HT-29 (cell line): ENCODE measurements at places on chromosomes 6 and 20.
A peak's percentile ranks its signal among the peaks of the same experiment; 100 is the strongest.

DNA sequence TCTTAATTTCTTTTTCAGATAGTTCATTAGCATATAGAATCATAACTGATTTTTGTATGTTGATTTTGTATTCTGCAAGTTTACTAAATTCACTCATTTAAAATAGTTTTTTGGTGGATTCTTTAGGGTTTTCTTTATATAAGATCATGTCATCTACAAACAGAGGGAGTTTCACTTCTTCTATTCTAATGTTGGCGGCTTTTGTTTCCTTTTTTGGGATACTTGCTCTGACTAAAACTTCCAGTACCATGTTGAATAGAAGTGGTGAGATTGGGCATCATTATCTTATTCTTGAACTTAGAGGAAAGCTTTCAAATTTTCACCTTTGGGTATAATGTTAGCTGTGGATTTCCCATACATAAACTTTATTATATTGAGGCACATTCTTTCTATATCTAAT lies 296.9 kb downstream of the BCKDHB start:
- no peak for DNase-seq

- DNase-seq: no peak
Observed at GRCh38 chr6:124604719-124605118, 357.5 kb upstream of the RNF217 start.

DNA sequence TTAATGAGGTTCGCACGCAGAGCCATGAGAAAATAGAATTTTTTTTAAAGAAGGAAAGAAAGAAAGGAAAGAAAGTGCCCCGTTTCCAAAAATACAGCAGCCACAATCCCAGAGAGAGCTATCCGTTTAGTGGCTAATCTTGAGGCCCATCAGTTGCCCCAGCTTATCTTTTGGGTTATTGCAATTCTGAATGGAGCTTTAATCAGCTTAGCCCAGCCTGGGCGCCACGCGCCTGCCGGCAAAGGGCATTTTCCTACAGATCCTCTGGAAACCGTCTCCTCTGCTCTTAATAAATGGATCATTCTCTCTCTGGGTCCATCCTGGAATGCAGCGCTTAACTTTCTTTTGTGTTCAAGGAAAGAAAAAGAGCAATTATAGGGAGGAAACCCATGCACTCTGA lies 413.3 kb downstream of the MAFB start:
- no peak for DNase-seq

DNA sequence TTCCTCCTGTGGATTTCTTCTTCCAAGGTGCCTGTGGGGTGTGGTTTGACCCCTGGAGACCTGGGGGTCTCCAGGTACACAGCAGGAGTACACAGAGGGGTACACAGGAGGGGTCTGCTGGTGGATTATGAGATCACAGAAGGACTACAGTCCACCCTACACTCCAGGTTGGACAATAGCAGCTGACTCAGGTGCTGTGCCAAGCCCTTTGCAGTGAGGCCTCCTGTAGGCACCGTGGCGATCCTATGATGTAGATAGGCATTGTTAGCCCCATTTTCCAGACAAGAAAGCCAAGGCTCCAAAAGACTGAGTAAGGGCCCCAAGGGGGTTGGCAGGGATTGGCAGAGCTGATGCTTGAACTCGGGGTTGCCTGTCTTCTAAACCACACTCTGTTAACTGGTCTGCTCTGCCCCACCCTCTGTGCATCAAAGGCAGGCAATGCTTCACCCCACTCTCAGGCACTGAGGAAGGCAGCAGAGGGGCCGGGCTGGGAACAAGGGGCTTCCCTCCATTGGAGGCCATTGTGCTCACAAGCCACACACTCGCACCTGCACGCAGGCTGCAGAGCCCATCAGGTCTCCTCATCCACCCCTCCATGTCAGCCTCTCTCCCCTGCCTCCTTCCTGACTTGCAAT lies 77.5 kb upstream of the SIRPA start:
- DNase-seq: no peak

DNA sequence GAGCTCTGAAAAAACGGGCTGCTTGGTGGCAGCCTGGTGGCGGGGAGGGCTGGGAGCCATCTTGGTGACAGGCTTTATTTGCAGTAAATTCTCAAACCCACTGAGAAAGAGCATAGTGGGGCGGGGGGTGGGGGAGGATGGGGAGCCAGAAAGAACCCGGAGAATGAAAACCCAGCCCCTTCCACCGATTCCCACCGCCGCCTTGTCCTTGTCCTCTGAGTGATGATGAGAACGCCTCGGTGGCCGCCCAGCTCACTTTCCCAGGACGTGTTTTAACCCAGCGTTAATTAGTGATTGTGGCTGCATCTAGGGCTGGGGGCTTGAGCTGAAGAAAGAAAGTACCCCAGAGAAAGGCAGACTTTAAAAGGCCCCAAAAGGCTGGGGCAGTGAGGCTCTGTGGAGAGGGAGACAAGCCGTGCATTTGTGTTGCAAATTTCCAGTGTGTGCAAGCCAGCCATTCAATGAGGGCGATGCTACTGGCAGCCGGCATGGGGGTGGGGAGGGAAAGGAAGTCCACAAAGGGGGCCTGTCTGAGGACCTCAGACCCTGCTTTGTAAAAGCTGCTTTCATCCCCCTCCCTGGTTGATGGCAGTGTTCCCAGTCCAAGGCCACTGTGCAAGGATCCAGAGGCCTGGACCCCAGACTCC lies 6.2 kb upstream of the GHRH start:
- no peak for DNase-seq

GRCh38 chr6:79466207-79466834 lies 70.9 kb downstream of the LCA5 start:
- peak; percentile 30 for DNase-seq

GRCh38 chr20:3380228-3381070 lies 27.0 kb downstream of the DNAAF9 start:
- no peak for DNase-seq

- DNase-seq: no peak
Observed at GRCh38 chr6:4084444-4085331, 5.8 kb upstream of the FAM217A start.

GRCh38 chr6:35585658-35586057 lies 73.0 kb upstream of the TULP1 start:
- DNase-seq: no peak

DNA sequence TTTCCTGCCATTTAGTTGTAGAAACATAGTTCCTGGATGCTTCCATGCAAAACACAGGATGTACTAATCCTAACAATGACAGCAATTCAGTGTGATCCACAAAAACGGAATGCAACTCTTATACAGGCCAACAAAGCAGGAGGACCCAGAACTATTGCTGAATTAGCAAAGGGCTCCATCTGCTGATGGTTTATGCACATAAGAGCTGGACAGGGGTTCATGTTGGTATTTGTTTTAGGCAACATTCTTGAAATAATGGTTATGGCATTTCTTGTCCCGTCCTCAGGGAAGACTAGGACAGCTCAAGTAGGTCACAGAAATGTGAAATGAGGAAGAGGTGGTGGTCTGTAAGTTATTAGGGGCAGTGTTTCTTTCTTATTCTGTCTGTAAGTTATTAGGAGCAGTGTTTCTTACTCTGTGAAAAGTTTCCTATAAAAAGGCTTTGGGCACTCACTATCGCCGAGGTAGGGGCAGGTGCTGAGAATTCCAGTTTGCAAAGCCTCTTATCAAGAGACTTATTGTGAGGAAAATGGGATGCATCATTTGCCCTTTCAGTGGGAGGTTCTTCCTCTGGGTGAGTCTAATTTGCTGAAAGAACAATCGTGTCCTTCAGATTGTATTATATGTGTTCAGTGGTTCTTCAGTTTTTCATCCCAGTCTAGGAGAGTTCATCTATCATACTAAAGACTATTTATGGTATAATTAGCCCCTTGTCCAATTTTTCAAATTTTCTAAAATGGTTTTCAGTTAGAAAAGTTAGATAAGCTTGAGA lies 171.1 kb downstream of the MCHR2 start:
- peak; percentile 54 for DNase-seq

- DNase-seq: no peak
Observed at GRCh38 chr20:25223765-25224720, 23.8 kb upstream of the PYGB start.

DNA sequence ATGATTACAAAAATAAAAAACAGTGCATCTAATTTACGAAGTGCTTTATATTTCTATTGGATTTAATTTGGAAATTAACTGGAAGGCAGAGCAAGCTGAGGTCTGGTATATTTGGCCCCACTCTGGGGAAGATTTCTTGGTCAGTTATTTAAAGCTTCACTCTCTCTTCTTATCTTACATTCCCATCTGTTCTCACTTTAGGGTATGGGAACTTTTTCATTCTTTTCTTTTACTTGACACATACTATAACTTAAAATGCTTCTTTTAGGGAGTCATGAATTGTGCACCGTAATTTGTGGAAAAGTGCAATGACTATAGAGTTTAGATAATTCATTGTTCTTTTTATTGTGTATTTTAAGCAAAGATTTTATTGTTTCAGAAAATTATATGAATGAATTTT lies 170.4 kb downstream of the BCKDHB start:
- DNase-seq: no peak

- peak; percentile 21 for DNase-seq
Observed at GRCh38 chr20:50980071-50980681, 21.6 kb downstream of the MOCS3 start.

GRCh38 chr6:163014736-163015135 lies 287.0 kb downstream of the PACRG start:
- DNase-seq: no peak

DNA sequence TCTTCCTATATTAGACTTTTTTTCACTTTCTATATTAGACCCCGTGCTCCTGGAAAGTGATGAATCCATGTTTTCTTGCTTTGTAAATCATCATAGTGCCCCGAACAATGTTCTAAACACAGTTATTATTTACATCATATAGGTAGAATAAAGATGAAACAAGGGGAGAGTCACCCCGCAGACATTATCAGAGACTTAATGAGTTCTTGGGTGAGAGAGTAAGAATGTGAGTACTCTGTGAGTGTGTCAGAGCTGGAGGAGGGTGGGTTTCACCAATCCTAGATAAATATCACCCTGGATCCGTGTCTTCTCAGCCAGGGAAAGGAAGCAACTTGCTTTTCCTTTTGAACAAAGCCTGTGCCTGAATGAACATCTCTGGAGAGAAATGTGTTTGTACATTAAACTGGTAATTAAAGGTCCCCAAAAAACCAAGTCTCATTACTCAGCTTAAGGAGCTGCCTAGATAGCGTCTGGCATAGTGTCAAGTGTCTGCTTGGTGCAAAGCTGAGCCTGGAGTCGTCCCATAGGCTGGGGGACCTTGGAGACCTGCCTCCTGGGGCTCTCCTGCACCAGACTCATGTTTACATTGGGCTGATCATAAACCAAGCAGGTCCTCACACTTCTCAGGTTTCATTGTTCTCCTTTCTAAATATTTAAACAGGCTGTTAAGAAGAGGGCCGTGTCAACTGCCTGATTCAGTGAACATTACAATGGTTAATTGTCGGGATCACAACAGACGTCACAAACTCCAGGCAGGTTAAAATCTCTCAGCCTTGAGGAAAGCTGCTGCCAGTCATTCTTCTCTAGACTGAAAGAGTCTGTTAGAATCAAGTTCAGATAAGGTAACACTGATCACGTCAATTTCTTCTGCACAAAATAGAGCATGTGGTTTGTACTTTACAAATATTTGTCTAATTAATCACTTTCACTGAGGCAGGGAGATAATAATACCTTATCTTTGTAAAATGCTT lies 179.7 kb upstream of the MYLIP start:
- DNase-seq: peak; percentile 85

- DNase-seq: peak; percentile 69
Observed at GRCh38 chr6:89311853-89312531, 3.1 kb downstream of the GABRR2 start.

GRCh38 chr6:19052219-19052618 lies 665.1 kb downstream of the RNF144B start:
- DNase-seq: no peak

GRCh38 chr20:32667027-32667426 lies 6.7 kb downstream of the C20orf203 start:
- DNase-seq: no peak

DNA sequence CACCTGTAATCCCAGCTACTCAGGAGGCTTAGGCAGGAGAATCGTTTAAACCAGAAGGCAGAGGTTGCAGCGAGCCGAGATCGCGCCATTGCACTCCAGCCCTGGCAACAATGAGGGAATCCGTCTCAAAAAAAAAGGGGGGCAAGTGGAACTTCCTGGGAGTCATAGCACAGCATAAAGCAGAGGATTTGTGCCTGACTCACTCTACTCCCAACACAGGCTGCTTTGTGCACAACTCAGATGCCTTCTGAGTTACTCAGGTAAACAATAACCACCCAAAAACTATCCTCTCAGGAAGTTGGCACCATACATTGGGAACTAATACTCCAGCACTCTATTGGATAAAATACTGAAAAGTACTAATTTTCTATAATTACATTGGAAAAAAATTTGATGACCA lies 2.5 kb upstream of the TMEM244 start:
- DNase-seq: no peak

DNA sequence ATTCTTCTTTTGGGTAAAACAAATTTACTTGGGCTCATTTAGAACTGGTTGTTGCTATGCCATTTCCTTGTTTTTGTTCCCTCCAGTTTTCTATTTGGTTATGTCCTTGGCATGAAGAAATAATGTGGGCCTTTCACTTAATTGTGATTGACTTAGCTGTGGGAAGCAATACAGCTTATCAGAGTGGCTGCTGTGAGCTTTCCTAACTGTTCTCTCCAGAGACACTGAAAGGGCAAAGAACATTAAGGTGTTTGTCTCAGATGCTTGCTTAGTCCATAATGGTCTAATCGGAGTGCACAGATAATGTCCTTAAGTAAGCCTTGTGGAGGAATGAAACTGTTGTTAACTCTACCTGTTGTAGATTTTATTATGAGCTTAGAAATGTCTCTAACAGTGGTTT lies 56.6 kb downstream of the SH3BGRL2 start:
- DNase-seq: no peak

GRCh38 chr20:34311118-34312023 lies 8.2 kb upstream of the AHCY start:
- DNase-seq: peak; percentile 85

DNA sequence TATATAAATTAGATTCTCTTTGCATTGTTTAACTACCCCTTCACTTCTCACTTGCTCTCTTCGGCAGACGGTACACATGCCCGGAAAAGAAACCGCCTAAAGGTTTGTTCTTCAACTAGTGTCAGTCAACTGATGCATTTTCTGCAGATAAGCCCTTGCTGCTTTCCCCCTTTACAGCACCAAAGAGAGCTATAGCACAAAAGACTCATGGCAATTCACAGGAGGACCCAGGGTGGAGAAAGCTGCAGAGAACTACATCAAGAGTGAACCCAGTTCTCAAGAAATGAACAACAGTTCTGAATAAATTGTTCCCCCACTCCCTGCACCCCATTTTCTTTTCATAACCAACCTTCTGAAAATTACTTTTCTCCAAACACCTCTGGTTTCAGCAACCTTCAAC lies 8.9 kb downstream of the CD164 start:
- no peak for DNase-seq

GRCh38 chr6:52020945-52021570 lies 66.4 kb downstream of the PKHD1 start:
- peak; percentile 64 for DNase-seq

GRCh38 chr6:12331474-12331873 lies 41.3 kb downstream of the EDN1 start:
- no peak for DNase-seq
